ENCODE measurements at places on chromosomes 7 and 10.

- DNase-seq: no peak
These were observed 5.3 kb upstream of the ATOH7 start for GRCh38 chr10:68237173-68237572.

DNA sequence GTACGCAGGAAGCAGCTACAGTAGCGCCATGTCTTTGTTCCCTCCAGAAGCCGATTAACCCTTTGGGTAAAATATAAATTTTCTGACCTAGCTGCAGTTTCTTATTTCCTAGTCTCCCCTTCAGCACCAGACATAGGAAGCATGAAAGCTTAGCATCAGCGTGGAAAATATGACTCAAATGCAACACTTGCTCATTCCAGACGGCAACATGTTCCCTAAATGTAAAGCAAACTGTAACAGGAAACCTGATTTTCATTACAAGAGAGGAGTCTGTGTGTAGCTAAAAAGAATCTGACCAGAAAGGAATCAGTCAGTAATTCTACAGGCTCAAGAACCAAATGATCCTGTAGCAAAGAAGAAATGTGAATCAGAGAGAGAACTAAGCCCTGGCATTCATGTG is 219.2 kb downstream of the C7orf25 start:
- no peak for DNase-seq

GRCh38 chr7:154864523-154864891 is 138.4 kb downstream of the PAXIP1 start:
- DNase-seq: no peak

GRCh38 chr7:48087349-48087748 is 1.7 kb upstream of the UPP1 start:
- no peak for DNase-seq

DNA sequence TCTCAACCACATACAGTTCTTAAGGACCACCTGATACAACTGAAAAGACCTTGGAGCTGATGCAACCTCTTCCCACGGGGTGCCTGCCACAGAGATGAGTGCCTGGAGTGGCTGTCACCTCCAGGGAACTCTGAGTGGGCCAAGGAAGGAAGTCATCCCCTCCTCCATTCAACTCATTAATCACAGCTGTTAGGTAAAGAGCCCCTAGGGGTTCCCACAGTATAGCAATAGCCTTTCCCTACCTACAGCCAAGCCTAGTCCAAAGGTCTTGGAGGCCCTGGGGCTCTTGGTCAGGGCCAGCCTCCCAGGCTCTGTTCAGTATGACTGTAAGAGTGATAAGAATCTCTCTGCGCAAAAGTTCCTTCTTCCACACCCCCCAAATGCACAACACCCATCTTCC is 70.4 kb upstream of the NFE2L3 start:
- DNase-seq: no peak

DNA sequence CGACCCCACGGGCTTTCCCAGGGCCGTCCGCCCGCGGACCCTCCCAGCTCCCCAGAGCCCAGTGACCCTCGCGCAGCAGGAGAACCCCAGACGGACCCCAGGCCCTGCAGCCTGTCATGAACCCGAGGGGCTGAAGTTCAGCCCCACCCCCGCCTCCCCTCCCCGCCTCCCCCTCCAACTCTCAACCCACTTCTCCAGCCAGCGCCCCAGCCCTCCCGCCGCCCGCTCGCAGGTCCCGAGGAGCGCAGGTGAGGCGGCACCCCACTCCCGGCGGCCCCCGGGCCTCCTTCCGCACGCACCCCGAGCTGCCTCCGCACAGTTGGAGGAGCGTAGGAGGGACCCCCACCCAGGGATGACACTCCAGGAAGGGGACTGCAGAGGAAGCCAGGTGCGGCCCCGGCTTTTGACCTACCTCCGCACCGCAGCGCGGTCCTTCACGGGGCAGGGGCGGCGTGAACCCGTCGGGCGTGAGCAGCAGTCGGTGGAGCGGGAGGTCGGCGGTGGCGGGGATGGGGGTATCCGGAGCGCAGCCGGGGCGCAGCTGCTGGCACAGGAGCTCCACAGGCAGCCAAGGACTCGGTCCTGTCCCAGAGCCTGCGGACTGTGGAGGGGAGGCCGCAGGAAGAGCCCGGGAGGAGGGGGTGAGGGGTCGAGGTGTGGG is at the start of gene TMEM176A:
TSS of gene TMEM176A (plus strand) at position 189 of the 661 bp plus-strand sequence. CDS start 782 bp downstream, outside the sequence.
- peak; percentile 19 for DNase-seq

- peak; percentile 19 for DNase-seq
These were observed 93.2 kb downstream of the ADK start for GRCh38 chr10:74244097-74244685.

- peak; percentile 6 for DNase-seq
These were observed 49.0 kb upstream of the LYZL1 start for GRCh38 chr10:29239569-29240472.
